ENCODE measurements at places on chromosomes 1 and 21. TPM values are rescaled to one million over a fixed set of nuclear protein-coding genes. Genes with fewer than 3 reads are reported as not detected.
A peak's percentile ranks its signal among the peaks of the same experiment; 100 is the strongest.

Gene RAB42
- 2.5 TPM for total RNA-seq

- H3K4me1 ChIP-seq: no peaks in the 10 kb centered on the region
- H3K4me3 ChIP-seq: no peak overlapping the region
- no peak overlapping the region for H3K27ac ChIP-seq
- H3K27me3 ChIP-seq: no peaks in the 10 kb centered on the region
- no peaks in the 10 kb centered on the region for H3K36me3 ChIP-seq
These were observed 306.6 kb downstream of the MRPL39 start for GRCh38 chr21:25300632-25301031.

Gene SMCP
- total RNA-seq: not detected

Gene RNF186
- total RNA-seq: not detected

DNA sequence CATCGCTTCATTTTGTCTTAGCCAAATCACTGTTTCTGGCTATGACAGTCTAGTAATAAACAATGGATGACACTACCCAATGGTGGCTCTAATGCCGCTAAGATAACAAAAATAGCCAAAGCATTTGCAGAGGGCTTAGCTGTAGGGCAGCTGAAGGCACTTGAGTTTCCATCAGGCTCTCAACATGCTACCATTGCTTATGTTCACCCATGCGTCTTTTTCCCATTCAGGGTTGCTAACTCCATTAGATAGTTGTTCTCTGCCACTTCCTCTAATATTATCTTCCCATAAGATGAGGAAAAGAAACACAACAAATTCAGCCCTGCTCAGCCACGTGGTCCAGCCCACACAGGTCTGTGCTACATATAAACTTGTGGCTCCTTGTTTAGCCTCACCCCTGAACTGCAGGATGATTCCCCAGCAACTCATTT, 159.6 kb downstream of the TOMM20 start:
- H3K4me3 ChIP-seq: no peak overlapping the region
- no peaks in the 10 kb centered on the region for H3K27me3 ChIP-seq
- peak overlapping the region; percentile 89 for H3K27ac ChIP-seq

Gene AGL
- total RNA-seq: 14.0 TPM

Gene NBPF6
- total RNA-seq: not detected

Gene PPFIA4
- total RNA-seq: 11.5 TPM

DNA sequence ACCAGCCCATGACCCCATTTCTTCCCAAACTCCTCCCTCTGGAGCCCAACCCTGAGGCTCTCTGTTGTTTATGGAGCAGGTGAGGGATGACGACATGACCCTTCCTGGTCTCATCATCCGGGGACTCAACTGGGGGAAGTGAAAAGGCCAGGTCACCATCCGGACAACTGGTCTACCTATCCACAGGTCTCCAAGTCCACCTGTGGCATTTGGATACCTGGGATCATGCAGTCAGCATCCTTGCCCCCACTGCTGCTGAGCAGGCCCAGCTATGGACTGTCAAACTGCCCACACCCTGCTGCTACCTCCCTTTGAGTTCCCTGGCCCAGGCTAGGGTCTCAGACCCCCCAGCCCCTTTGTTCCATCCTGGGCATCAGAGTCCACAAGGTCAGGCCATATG, 60.0 kb upstream of the LAPTM5 start:
- no peak overlapping the region for H3K4me3 ChIP-seq
- H3K4me1 ChIP-seq: peaks cover 8% of the 10 kb centered on the region
- no peak for DNase-seq
- H3K27me3 ChIP-seq: no peaks in the 10 kb centered on the region
- H3K27ac ChIP-seq: no peak overlapping the region

DNA sequence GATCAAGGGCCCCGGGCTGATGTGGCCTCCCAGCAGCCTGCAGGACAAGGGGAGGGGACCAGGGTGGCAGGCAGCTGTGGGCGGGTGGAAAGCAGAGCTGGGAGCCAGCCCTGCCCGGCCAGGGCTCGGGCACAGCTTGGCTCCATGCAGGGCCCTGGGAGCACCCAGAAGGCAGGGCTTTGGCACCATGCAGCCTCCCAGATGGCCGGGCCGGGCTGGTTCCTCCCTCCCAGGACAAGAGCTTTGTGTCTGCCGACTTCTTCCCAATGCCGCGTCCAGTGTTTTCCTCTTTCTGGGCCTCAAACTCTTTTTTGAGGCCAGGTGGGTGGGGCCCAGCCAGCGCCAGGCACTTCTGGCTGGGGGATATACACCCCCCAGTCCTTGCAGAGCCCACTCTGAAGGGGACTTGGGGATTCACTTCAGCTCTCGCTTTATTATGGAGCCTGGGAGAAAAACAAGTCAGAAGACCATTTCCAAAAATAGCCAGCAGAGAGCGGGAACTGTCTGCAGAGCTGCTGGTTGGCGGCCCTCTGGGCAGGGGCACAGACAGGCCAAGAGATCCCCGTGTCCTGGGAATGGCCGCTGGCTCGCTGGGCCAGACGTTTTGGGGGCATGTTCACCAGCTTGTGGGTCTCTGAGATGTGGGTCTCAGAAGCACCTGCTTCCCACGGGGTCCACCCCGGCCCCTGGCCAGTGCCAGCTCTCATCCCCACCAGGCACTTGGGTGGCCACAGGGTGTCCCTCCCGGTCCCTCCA, 103.8 kb upstream of the ARHGEF16 start:
- H3K4me3 ChIP-seq: no peak overlapping the region
- DNase-seq: no peak
- H3K36me3 ChIP-seq: no peaks in the 10 kb centered on the region
- H3K4me1 ChIP-seq: peaks cover 18% of the 10 kb centered on the region

All from vagina (tissue), 2 donors.